ENCODE measurements at places on chromosomes 12 and 14.
A peak's percentile ranks its signal among the peaks of the same experiment; 100 is the strongest.

- no peak for DNase-seq
Measured at GRCh38 chr14:42792166-42792565, 1185.5 kb downstream of the LRFN5 start.

DNA sequence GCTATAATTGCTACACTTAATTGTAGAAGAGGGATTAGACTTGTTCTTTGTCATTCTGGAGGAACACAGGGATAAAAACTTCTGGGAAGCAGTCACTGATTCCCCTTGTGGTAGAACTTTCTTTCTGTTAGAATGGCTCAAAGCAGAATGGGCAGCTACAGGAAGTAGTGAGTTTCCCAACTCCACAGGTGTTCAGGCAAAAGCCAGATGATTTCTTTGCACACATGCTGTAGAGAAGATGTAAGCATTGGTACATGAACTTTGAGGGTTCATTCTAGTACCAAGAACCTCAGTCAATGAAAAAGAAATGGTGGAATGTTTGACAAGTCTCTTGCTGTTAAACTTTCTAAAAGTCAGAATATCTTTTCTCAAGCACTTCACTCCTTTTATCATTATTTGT lies 4.3 kb downstream of the NDUFA9 start:
- DNase-seq, result no peak

DNA sequence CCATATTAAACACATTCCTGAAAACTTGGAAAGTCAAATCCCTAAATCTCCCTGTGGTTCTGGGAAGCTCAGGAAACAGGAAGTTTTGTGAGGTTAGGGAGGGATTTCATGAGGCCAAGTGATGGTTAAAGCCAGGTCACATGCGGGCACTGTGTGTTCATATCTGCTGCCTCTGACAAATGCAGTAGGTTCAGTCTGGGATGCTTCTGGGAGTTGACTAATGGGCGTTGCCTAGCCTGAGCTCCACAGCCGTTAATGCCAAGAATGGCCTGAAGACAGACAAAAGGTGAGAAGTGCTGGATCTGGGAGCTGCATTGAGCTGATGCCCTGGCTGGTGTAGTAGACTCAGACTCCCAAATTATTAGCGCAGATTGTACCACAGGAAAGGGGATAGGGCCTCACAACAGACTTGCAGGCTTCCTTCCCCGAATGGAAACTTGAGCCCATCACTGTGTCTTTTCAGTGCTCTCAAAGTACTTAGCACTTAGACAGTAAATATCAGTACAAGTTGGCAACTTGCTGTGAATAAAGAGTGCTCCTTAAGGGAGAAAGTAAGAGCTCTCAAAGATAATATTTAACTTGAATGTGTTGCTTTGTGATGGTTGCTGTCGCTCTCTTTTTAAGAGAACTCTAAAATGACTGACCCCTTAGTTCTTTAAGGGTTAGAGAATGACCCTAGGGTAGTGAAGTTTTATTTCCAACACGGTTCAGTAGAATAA lies 17.3 kb downstream of the GSG1 start:
- no peak for DNase-seq

GRCh38 chr14:68636597-68636996 lies 156.3 kb downstream of the ZFP36L1 start:
- no peak for DNase-seq

GRCh38 chr14:104087981-104088850 lies 2.7 kb downstream of the ASPG start:
- no peak for DNase-seq

- no peak for DNase-seq
Measured at GRCh38 chr12:27996761-27997160, 24.2 kb upstream of the PTHLH start.

DNA sequence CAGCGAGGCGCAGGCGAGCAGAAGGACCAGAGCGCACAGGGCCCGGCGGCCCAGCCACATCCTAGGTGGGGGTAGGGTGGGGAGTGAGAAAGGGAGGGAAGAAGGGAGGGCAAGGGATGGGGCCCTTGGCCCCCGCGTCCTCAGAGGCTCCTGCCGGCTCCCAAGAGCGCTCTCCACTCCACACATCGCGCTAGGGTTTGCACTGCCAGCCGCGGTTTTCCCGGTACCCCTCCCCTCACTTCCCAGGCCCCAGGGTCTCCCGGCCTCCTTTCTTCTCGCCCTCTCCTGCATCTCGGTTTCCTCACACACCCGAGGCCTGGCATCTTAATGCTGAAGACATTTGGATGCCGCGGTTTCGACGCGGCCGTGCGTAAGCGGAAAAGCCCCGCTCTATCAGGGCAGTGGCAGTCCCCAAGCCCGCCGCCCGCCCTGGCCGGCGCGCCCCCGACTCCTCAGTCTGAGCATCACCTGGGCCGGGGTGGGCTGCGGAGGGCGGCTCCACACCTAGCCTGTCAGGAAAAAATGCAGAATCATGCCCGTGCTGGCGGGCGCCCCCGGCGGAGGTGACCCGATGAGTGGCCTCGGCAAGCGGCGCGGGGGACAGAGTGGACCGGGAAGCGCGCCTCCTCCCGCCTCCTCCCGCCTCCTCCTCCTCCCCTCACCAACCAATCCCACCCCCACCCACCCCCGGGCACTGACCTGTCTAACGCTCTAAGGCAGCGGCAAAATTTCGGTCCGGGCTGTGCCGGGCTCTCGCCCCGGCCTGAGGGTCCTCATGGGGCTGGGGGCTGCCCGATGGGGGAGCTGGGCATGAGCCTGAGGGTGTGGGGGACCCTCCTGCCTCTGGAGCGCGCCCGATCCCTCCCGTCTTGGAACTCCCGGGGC lies 686 bp downstream of the B4GALNT1 start:
- DNase-seq, result no peak

- DNase-seq, result no peak
Measured at GRCh38 chr12:98418357-98419075, 96.9 kb upstream of the TMPO start.

DNA sequence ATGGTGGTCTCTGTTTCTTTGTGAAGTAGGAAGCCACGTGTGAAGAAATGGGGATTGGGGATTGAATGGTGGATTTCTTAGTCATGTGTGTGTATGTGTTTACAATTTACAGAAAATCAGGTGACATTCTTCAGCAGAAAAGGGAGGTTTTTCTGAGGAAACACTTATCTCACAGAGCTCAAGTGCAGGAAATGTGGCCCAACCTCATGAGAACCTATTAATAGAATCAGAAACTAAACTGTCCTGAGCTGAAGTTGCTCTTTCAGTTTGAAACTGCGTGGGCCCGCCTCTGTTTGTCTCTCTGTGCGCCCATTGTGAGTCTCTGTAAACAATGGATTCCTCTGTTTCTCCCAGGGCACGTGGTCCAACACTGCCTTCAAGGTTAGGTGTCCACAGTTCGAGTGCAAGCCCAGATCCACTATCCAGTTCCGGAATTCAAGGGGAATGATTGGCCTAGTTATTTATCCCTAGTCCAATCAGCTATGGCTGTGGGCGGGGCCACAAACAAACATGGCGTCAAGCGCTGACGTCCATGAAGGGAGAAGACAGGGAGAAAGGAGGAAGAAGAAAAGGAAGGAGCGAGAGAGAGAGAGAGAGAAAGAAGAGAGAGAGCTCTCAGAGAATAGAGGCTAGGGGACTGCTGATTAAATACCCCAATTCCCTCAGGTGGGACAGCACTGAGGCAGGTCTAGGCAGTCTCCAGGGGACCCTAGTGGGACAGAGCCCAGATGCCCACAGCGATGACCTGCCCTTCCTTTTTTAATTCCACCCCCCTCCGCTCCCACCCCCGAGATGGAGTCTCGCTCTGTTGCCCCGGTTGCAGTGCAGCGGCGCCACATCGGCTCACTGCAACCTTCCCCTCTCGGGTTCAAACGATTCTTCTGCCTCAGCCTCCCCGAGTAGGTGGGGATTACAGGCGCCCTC lies 31.4 kb upstream of the C12orf76 start:
- peak; percentile 72 for DNase-seq

DNA sequence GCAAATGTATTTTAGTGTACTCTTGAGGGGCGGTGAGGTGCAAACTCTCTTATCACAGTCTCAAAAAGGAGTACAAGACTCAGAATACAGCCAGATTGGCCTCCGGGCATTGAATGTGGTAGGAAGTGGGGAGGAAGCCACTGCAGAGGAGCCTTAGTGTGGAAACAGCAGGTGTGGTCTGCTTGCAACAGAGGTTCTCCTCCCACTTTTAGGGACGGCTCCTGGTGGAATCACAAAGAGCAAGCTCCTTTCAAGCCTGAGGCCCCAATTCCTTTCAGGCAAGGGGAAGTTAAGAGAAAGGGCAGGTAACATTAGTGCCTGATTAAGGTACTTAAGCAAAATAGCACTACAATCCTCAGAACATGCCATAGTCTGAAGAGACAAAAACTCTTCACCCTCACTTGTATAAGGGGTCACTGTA lies 23.7 kb upstream of the SLC2A3 start:
- no peak for DNase-seq

GRCh38 chr12:95624589-95624988 lies 73.3 kb upstream of the USP44 start:
- no peak for DNase-seq

DNA sequence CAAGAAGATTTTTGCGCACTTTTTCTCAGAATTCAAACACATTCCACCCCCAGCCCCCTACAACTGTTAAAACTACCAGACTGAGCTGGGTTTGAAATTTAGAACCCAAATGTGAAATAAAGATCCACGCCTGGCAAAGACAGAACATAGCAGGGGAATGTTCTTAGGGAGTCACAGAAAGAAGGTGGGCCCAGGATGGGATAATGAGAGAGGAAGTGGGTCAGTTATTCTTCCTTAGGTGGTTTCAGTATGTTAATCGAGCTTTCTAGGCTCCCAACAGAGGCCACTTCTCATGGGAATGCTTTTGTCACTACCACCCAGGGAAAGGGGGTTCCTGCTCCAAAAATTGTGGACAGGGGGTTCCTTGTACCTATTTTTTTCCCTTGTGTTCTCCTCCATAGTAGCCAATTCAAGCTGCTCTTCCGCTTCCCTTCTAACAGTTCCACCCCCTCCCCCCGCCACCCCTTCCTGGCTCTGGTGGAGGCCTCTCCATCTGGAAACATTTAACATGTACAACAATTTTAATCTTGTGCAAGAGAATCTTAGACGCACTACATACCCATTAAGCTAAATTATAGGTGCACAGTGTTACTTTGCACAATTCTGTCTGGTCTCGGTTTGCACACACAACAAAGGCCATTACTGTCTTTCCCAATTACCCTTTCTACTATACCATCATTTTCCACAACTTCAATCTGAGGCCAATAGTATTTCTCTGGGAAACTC lies 218.1 kb downstream of the MON2 start:
- DNase-seq, result no peak

DNA sequence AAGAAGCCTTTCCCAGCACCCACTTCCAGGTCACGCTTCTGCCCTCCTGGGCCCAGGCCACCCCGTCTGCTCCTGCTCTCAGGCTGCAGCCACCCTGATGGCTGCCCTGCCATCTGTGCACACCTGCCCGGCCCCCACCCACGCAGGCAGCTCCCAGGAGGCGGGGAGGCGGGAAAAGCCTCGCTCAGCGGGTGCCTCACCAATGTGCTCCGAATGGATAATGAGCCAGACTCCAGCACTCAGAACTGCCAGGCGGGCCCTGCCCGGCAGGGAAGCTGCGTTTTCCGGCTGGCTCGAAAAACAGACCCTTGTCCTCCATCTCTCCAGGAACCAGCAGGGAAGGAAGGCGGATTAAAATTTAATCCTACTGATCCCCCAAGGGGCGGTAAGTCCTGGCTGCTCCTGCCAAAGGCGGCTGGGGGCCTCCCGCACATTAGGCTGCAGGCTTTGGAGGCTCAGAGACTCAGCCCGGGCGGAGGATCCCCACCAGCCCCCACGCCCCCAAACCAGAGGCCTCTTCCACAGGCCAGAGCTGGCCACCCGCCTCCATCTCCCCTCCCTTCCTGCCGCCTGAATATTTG lies 104.0 kb downstream of the NCOR2 start:
- no peak for DNase-seq

GRCh38 chr14:99287269-99287942 lies 15.4 kb upstream of the BCL11B start:
- DNase-seq, result no peak

GRCh38 chr14:81219210-81219758 lies 1.5 kb downstream of the GTF2A1 start:
- DNase-seq, result peak; percentile 90

GRCh38 chr14:49861699-49862088 lies 9.1 kb upstream of the NEMF start:
- DNase-seq, result peak; percentile 66

- no peak for DNase-seq
Measured at GRCh38 chr12:131176266-131176665, 222.6 kb downstream of the ADGRD1 start.

All from naive B cell (primary cell).